ENCODE measurements at places on chromosomes 6 and 20.
A peak's percentile ranks its signal among the peaks of the same experiment; 100 is the strongest.

DNA sequence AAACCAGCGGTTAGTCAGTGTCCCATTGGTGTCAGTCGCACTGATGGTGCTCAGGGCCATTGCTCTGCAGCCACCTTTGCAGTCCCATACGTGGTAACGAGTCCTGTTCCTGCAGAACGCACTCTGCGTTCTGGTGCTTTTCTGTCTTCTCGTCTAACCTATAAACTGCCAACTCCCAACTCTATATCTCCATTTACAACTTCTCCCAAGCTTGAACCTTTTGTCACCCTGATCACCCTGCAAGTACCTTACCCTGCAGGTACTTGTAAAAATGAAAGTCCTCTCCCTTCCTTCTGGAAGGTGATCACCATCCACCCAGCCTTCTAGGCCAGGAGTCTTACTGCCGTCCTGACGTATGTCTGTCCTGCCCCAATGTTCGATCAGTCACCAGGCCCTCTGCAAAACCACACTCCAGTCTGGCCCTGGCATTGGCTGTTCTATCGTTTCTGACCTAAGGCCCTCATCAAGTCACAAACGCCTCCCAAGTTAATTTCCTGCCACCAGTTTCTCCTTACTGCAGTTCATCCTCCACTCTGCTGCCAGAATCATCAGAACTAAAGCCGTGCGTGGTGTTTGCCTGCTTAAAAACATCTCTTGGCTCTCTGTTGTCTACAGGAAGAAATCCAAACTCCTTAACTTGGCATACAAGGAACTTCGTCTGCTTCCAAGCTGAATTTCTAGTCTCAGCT is 7.9 kb downstream of the RREB1 start:
- no peak for DNase-seq

DNA sequence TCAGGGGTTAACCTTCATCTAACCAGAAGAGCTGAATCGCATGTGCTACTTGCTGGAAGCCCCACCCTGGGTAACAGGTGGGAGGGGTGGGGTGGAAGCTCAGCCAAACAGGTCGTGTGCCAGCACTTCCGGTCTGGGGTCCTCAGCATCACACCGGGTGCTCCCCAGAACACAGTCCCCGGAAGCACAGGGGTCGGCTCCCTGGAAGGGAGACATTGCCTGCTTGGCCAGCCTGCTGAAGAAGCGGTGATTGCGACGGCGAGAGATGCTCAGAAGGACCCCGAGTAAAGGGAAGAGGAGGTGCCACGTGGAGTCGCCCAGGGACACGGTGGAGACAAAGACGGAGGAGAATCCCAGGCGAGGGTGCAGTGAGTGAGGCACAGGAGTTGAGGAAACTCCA is 36.5 kb downstream of the MYT1 start:
- no peak for DNase-seq

GRCh38 chr6:36755435-36756348 is 58.1 kb downstream of the RAB44 start:
- peak; percentile 21 for DNase-seq

DNA sequence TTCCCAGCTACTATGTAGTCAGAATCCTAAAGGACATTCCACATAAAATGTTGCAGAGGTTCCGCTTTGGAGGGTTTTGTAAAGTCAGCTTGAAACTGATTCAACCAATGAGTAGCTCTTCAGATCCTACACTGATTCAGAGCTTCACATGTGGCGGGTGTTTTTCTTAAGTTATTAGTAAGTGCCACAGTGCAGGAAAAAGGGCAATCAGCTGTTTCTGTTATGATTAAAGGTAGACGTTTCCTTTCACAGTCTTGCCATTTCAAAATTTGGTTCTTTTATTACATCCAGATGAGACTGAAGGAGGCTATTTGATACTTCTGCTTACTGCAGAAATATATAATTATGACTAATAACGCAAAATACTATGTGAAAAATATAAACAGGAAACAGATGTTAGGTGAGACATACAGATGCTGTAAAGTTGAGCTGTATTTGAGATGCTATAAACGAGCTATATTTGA is 443.9 kb downstream of the CDKAL1 start:
- no peak for DNase-seq
